ENCODE measurements at places on chromosomes 1 and 21.

GRCh38 chr21:31622397-31622796 lies 37.1 kb upstream of the SOD1 start:
- DNase-seq = no peak

- no peak for DNase-seq
Measured at GRCh38 chr1:209899948-209900347, 38.1 kb upstream of the SYT14 start.

DNA sequence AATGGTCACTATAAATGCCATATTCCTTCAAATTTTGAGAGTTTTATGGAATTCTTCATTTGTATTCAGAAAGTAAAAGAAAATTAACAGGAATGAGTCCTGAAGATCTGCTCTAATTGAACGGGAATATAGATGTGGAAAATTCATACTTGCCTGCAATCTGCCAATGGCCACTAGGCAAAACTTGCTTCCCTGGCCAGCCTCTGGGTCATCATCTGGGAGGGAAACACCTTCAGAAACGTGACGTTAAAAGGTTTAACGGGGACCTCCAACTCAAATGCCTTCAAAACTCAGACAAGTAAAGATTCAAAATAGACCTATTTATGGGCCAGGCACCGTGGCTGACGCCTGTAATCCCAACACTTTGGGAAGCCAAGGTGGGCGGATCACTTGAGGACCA lies 21.7 kb upstream of the CTSK start:
- DNase-seq = no peak

DNA sequence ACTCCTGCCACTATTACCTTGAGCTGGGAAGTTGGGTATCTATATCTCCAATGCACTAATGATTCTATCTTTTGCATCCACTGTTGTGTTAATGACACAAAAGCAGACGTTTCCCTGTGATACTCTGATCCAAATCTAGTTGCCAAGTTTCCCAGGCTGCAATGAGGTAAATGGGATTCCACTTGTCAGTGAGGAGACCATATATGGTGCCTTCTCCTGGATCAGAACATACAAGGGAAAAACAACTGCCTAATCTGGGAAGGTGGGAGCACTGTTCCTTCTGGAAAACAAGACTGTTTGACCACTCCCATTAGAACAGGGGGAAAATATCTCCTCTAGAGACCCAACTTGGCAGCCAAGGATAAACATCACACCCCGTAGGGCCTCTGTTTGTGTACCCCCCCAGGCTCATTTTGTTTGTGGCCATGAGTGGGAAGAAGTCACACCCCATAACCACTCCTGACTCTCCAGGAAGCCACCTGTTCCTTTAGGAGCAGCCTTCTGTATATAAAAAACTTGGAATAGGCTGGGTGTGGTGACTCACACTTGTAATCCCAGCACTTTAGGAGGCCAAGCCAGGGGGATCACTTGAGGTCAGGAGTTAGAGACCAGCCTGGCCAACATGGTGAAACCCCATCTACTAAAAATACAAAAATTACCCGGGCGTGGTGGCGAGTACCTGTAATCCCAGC lies 28.5 kb upstream of the SLC6A9 start:
- no peak for DNase-seq

DNA sequence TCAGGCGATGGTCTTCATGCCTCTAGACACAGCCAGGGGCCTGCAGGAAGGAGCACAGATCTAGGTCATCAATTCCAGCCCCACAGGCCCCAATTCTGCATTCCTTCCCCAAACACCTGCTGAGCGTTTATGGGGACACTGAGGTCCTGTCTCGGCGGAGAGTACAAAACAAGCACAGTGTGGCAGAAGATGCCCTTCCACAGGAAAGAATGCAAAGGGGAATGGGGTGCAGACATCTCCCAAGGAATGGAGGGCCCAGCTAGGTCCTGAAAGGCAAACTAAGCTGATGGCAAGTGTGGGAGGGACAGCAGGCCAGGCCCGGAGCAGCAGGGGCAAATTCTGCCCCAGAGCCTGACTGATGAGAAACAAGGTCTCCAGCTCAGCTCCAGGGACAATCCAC lies 3.5 kb upstream of the S100A8 start:
- DNase-seq = no peak

DNA sequence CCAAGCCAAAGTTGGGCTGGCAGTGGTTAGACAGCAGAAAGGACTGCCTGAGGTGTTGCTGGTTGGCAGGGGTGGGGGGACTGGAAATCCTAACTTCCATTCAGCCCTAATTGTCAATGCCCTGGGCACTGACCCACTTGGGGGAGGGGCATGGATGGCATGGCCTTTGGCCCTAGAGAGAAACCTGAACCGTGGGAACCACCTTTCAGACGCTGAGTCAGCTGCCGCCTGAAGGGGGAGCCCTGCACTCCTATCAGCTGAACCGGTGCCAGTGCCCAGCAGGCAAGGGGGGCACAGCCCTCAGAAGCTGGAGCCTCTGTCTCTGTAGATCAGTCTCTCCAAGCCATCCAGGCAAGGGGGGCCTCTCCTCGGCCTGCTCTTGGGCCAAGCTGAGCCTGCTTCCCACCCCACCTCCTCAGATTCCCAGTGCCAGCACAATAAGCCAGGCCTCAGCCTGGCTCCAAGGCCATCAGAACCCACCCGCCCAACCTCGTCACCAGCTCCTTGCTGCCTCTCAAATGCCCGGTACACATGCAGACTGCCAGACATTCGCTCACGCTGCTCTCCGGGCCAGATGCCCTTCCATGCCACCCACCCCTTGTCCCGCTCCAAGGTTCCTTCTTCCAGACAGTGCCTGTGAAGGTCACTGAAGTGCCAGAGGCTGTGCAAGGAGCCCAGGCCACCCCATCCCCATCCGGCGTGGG lies 11.6 kb downstream of the TINAGL1 start:
- peak; percentile 8 for DNase-seq

DNA sequence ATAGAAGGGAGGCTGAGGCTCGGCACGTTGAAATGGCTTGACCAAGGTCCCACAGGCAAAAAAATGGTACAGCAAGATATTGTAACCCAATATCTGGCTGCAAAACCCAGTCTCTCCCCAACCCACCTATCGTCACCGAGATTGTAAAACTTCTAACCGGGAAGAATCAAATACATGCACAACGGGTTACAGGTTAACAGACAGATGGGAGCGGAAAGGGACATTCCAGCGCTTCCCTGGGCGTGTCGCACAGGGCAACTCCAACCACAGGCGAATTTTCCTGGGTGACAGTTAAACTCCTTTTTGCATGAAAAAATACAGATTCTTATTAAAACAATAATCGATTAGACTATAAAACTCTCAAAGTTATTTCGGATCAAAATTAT lies 31.8 kb upstream of the JUN start:
- DNase-seq = no peak

DNA sequence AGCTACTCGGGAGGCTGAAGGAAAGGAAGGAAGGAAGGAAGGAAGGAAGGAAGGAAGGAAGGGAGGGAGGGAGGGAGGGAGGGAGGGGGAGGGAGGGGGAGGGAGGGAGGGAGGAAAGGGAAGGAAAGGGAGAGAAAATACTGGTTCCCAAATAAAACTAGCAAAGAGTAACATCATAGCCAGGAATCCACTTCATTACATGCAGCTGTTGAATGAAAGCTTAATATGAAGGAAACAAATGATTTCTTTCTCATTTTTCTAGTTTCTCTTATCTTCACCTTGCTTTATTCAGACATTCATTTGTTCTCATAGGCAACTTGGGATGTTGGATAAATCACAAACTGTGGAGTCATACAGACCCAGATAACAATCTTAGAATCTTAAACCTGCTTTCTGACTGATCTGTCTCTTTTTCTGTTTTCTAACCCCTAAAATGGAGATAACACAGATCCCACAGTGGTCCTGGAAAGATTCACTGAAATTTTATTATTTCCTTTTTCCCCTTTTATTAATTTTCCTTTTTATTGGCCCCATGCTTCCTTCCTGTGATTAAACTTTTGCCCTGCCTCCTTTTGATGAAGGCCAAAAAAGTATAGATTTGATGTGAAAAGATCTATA lies 52.5 kb upstream of the USH2A start:
- no peak for DNase-seq

GRCh38 chr1:201662646-201663045 lies 123.7 kb downstream of the NAV1 start:
- no peak for DNase-seq

DNA sequence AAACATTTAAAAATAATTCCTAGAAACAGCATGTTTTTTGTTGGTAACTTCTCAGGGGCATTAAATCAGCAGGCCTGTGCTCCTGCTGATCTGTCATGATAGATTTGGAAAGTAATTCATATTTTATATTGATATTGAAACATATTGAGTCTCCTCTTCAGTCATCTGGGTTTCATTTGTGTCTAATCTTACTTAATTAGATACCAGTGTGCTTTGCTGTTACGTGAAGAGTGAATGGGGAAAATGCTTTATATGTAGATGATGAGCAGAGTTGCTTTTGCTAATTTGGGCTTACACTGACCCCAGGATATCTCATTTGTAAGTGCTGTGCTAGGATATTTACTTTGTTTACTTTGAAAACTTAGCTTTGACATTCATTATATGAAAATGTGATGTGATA lies 45.9 kb downstream of the CHRM3 start:
- no peak for DNase-seq

GRCh38 chr1:228206582-228207351 lies 1.1 kb upstream of the OBSCN start:
- DNase-seq = no peak

DNA sequence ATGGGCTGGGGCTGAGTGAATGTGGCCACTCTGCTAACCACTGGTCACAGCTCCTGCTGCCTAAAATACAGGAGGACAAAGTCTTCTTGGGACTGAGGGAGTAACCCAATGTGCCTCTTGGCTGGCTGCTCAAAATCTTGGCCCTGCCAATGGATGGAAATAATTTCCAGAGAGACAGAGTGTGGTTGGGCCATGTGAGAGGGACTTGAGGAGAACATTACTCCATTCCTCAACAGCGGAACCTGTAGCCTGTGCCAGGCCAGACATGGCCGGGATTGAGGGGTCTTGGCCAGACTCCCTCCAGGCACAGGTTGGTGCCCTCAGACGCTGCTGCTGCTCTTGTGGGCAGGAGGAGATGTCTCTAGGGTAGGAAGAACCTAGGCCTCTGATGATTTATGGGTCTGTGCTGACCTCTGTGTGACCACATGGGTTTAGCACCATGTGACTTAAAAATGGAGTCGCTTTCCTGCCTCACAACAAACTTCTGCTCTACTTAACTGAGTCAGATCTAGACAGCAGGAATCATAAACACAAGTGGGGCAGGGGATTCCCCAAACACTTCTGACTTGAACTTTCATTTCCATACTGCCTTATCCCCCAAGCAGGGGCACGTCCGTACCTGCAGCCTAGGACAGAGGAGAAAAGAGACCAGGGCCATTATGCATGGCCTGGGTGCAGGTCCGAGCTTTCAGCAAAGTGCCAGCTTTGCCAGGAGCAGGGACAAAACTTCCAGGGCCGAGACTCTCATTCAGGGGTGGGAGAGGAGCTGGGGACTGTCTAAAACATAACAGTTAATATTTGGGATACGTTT lies 79.2 kb downstream of the CD34 start:
- peak; percentile 57 for DNase-seq

DNA sequence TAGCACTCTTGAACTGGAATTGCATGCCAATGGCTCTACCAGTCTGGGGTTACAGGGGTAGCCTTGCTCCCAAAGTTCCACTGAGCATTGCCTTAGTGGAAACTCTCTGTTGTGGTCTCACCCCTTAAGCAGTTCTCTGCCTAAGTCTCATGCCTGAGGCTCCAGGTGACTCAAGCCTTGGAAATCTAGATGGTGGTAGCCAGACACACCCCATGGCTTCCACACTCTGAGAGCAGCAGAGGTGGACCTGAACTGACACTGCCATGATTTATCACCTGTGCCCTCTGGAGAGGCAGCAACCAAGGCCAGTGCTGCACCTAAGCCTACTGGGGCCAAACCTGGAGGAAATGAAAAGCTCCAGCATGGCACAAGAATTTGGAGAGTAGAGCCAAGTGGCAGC lies 285.7 kb upstream of the PKN2 start:
- DNase-seq = no peak

DNA sequence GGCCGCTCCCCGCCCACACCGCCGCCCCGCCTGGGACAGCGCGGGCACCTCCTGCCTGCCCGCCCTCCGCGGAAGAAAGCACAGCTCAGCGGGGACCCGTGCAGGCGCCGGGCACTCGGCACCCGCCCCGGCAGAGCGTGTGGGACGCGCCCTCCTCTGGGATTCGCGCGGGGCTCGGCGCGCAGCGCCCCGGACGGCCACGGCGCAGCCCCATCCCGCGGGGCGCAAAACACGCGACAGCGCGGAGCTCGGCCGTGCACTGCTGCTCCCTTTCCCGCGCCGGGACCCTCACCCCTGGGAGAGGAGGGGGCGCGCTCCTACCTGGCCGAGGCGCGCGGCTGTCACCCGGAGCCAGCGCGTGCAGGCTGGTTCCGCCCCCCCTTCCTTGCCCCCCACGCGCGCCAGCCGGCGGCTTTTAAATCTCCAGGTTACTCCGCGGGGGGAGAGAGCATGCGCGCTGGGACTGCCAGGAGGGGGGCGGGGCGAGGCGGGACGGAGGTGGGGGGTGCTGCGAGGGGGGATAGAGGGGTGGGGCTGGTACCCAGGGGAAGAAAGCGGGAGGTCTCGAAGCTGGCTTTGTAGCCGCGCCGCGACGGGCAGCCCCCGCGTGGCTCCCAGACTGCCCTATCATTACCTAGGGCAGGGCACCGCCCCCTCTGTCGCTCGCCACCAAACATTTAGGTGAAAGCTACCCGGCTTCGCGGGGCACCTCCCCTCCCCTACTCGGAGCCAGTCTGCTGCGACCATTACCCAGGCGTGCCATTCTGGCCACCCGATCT lies at the start of gene SLC45A3:
SLC45A3 (minus strand) TSS at position 437 of the 779 bp plus-strand sequence. CDS start 15,853 bp downstream, outside the sequence.
- DNase-seq = no peak

GRCh38 chr1:165560883-165561656 lies 17.3 kb downstream of the LRRC52 start:
- no peak for DNase-seq

DNA sequence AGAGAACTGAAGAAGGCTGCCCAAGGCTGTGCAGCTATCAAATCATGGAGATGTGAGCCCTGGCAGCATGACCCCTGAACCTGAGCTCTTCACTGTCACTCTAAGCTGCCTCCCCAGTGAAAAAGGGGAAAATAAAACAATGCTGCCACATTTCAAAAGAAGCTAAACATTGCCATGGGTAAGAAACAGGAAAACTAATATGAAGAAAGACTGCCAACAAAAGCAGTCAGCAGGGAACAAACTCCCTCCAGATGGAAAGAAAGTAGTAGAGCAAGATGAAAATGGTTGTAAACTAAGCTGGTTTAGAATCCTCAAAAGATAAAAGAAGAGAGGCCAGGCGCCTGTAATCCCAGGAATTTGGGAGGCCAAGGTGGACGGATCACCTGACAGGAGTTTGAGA lies 36.2 kb upstream of the CSF1 start:
- no peak for DNase-seq
